ENCODE measurements at places on chromosomes 6 and 20. TPM values are rescaled to one million over a fixed set of nuclear protein-coding genes. Genes with fewer than 3 reads are reported as not detected.
A peak's percentile ranks its signal among the peaks of the same experiment; 100 is the strongest.

The HLA-G gene
- total RNA-seq = not detected

DNA sequence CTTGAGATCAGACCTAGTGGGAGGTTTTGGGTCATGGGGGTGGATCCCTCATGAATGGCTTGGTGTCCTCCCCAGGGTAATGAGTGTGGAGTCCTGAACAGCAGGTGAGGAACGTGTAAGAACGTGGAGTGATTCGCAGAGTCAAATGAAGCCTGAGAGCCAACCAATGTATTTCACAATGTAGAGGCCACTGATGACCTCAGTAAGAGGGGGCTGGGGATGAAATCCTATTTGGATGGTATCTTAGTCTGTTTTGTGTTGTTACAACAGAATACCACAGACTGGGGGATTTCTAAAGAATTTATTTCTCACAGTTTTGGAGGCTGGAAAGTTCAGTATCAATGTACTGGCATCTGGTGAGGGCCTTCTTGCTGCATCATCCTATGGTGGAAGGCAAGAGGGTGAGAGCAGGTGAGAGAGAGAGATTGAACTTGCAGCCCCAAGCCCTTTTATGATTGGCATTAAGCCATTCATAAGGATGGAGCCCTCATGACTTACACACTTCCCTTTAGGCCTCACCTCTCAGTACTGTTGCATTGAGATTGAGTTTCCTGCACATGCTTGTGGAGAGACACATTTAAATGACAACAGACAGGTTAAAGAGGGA, 47.3 kb upstream of the HIVEP1 start:
- no peak for DNase-seq

The CALHM6 gene
- total RNA-seq = 7.8 TPM

The DNAH8 gene
- total RNA-seq = not detected

GRCh38 chr6:169663468-169663867, 38.4 kb downstream of the WDR27 start:
- DNase-seq = no peak

DNA sequence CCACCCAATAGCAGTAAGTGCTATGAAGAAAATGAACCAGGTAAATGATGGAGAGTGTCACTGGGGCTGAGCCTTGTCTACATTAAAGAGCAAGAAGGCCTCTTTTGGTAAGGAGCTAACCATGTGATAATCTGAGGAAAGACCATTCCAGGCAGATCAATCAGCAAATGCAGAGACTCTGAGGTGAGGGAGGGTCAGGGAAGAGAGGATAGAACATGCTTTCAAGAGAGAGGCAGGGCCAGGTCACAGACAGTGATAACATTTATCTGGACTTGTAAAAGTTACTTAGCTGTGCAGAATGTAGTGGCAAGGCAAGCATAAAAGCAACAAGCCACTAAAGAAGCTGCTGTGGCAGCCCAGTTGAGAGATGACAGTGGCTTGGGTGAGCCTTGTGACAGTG, 197.3 kb downstream of the TASP1 start:
- no peak for DNase-seq

The CALHM4 gene
- not detected for total RNA-seq

DNA sequence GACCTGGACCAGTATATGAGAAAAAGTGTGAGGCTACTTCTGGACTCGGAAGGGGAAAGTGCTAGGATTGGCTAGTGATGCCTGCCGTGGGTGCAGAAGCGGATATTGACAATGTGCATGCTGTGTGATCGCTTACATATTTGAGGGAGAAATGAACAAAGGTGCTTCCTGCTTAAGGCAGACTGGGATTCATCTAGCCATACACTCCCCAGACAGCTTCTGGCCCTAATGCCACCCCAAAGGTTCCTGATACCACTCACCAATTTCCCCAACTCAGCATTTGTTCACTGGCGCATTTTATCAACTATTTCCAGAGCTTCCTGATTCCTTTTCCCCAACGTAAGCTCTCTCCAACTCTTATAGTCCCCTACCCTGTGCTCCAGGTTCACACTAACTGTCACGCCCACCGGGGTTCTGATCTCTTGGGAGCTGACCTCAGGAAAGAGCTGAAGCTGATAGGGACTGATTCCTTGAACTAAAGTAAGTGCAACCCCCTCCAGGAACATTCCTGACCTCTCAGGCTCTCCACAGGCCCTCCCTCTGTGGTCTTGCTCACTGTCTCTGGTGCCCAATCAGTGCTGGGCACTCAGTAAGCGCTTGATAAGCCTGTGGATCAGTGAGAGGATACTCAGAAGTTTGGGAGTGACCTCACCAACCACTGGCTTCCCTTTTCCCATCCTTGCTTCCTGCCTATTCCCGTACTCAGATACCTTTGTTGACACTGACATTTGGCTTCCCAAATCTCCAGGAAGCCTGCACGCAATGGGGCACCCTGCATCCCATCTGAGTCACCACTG, 73.3 kb downstream of the MRPL14 start:
- peak; percentile 25 for DNase-seq

DNA sequence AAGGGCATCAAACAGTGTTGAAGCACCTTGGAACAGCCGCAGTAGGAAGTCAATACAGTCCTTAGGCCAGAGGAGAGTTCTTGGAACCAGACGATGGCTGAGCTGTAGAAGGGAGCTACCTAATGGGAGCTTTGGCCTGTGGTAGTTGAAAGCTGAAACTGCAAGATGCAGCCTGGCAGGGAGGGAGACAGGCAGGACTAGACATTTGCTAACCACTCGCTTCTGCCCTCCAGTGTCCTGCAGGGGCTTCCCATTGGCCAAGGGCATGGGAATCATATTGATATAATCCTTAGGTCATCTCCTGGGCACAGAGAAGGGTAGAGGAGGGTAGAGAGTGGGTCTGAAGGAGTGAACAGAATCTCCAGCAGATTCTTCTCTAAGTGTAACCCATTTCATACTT, 60.4 kb downstream of the TPD52L1 start:
- DNase-seq = no peak

- DNase-seq = no peak
Measured at GRCh38 chr6:667253-667927, 10.5 kb upstream of the HUS1B start.

The CDH26 gene
- 0.12 TPM for total RNA-seq

- no peak for DNase-seq
Measured at GRCh38 chr6:163974322-163974721, 559.8 kb downstream of the QKI start.

DNA sequence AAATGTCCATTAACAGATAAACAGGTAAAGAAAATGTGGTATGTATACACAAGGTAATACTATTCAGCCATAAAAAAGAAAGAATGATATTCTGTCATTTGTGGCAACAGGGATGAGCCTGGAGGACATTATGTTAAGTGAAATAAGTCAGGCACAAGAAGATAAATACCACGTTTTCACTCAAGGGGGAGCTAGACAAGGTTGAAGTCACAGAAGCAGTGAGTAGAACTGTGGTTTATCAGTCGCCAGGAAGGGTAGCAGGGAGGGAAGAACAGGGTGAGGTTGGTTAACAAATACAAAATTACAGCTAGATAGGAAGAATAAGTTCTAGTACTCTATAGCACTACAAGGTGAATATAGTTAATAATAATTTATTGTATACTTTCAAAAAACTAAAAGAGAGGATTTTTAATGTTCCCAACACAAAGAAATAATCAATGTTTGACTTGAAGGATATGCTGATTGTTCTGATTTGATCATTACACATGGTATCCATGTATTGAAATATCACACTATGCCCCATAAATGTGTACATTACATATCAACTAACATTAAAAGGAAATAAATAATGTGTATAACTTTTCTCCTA, 21.1 kb downstream of the RTN4IP1 start:
- no peak for DNase-seq

GRCh38 chr20:48295966-48296421, 510.7 kb upstream of the SULF2 start:
- no peak for DNase-seq

The OPN5 gene
- total RNA-seq = not detected

DNA sequence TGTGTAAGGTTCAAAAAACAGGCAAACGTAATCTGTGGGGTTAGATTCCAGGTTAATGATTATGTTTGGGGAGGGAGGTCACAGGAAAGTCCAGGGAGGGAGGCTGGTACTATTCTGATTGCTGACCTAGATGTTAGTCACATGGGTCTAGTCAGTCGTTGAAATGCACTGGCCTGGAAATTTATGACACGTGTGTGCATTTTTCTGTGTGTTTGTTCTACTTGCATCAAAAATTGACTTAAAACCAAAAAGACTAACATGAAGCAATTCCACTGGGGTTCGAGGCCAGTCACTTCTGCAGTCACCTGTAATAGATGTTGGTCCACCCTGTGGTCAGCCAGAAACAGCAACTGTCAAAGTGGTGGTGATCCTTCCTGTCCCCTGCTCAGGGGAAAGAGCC, 104.2 kb upstream of the MLN start:
- DNase-seq = no peak

- DNase-seq = no peak
Measured at GRCh38 chr6:160177220-160177619, 55.6 kb downstream of the SLC22A1 start.

DNA sequence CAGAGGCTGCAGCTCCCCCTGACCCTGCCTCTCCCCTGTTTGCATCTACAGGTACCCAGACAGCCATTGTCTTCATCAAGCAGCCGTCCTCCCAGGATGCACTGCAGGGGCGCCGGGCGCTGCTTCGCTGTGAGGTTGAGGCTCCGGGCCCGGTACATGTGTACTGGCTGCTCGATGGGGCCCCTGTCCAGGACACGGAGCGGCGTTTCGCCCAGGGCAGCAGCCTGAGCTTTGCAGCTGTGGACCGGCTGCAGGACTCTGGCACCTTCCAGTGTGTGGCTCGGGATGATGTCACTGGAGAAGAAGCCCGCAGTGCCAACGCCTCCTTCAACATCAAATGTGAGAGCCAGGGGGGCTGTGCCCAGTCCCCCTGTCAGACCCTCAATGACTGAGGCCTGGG, 42.1 kb upstream of the SRF start:
- DNase-seq = no peak

GRCh38 chr6:149150801-149151398, 166.6 kb upstream of the TAB2 start:
- no peak for DNase-seq

The CAPN11 gene
- 0.22 TPM for total RNA-seq

- no peak for DNase-seq
Measured at GRCh38 chr20:41051009-41051825, 22.6 kb downstream of the TOP1 start.

GRCh38 chr6:45421709-45422502, 44.2 kb upstream of the SUPT3H start:
- peak; percentile 70 for DNase-seq

All from right lobe of liver (tissue), 6 donors.